ENCODE measurements at places on chromosomes 4 and X. TPM values are rescaled to one million over a fixed set of nuclear protein-coding genes. Genes with fewer than 3 reads are reported as not detected.

TCEAL6 gene
- total RNA-seq = not detected

IL13RA1 gene
- 119 TPM for total RNA-seq

TMSB15A gene
- total RNA-seq = 0.88 TPM

PITX2 gene
- 0.64 TPM for total RNA-seq

PI4K2B gene
- total RNA-seq = 26.3 TPM

HPSE gene
- total RNA-seq = 16.7 TPM

CCDC120 gene
- total RNA-seq = 11.3 TPM

SPANXN4 gene
- not detected for total RNA-seq

ADRA2C gene
- 0.69 TPM for total RNA-seq

MAP7D3 gene
- 2.9 TPM for total RNA-seq

ZFP92 gene
- total RNA-seq = 0.29 TPM

TET2 gene
- 30.1 TPM for total RNA-seq

SLC9B1 gene
- total RNA-seq = not detected

TMPRSS11B gene
- not detected for total RNA-seq

RTL3 gene
- not detected for total RNA-seq

GLOD5 gene
- total RNA-seq = 4.0 TPM

CYBB gene
- 18.6 TPM for total RNA-seq

IDUA gene
- total RNA-seq = 18.8 TPM

ERAS gene
- not detected for total RNA-seq

FAM9B gene
- total RNA-seq = not detected

ARHGAP24 gene
- total RNA-seq = 5.2 TPM

All from colonic mucosa (tissue), 4 donors.